ENCODE measurements at places on chromosomes 16 and 17.
A peak's percentile ranks its signal among the peaks of the same experiment; 100 is the strongest.

DNA sequence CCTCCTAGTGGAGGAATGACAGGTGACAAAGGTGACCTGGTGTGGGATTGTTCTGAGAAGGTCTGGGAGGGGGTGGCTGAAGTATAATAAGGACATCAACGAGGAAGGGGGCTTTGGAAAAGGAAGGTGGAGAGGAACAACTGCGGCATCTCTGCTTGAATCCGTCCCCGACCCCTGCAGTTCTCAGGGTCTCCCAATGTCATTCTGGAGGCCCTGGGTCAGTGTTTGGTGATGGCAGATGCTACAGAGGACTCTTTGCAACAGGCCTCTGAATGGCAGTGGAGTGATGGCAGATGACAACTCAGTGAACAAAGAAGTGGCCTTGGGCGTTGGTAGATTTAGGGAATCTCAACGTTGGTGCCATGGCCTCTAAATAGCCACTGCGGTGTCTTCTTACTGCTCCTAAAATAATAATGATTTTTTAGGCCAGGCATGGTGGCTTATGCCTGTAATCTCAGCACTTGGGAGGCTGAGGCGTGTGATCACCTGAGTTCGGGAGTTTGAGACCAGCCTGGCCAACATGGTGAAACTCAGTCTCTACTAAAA lies 1.3 kb downstream of the ENGASE start:
- DNase-seq = no peak

DNA sequence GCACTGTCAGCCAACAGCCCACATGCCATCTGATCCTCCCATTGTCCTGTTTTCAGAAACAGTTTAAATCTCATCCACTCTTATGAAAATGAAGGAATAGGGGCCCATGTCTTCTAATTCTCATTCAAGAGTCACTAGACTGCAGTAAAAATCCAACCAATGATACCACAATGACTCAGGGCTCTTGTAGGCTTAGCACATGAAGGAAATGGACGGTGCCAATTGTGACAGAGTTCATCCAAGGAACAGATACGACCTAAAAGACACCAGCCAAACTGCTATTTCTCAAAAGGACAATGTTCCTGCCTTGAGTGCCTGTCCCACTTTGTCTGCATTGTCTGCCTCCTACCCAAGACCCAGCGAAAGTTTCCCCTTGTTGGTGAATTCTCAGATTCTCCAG lies 204.8 kb upstream of the COX10 start:
- DNase-seq = no peak

DNA sequence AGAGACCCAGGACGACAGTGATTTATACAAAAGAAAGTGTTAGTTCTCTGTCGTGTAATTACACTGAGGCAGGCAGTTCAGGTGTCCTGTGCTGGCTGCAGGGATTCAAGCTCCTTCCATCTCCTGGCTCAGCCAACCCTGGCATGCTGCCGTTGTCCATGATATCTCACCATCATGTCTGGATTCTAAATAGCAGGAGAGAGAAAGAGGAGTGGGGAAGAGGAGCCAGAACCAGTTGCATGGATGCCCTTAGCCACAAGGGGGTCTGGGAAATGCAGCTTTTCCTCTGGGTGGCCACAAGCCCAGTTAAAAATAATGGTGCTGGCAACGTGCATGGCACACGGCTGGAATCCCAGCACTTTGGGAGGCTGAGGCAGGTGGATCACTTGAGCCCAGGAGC lies 9.7 kb downstream of the C16orf54 start:
- no peak for DNase-seq

DNA sequence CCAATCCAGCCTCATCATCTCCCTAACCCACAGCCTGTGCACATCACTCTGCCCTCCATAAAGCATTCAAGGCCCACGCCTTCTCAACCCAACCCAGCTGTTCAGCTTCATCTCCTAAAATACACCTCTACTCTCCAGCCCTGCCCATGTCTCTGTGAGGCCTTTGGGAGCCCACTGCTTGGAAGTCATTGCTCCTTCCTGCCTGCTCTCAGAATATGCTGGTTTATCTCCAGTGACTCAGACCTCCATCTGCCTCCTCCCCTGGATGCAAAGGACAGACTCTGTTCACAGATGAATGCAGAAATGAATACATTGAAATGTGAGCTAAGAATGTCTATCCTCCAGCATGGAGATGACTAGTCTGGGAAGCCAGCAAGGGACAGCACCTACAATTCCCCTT lies 19.0 kb downstream of the KCNG4 start:
- no peak for DNase-seq

GRCh38 chr16:67207249-67208091 lies 8.5 kb downstream of the ELMO3 start:
- no peak for DNase-seq

- DNase-seq = peak; percentile 93
These were observed at the start of gene CARD14 for GRCh38 chr17:80169784-80170500. Gene CARD14 (plus strand): TSS chr17:80170030. CDS start chr17:80181439, 11,409 bp downstream.

GRCh38 chr17:2598166-2598565 lies 4.7 kb downstream of the PAFAH1B1 start:
- no peak for DNase-seq

- DNase-seq = no peak
These were observed 42.4 kb upstream of the GSG1L start for GRCh38 chr16:28105954-28106353.

- DNase-seq = no peak
These were observed 31.2 kb upstream of the HAPSTR1 start for GRCh38 chr16:9060225-9060624.

DNA sequence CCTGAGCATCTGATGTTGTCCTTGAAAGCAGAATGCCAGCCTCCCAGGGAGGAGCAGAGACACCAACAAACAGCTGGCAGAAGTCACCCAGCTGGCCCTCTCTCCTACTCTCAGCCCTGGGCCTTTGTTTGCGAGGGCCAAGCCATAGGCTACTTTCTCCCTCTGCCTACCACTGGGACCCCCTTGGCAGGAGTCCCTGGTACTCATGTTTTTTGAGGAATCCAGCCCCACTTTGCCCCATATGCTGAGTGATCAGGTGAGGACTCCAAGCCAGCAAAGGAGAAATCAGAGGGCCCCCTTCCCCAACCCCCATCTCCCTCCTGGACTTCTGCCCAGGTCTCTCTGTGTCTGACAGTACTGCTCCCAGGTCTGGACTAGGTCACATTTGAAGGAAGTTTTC lies 121.9 kb downstream of the USP31 start:
- DNase-seq = no peak

GRCh38 chr16:12900599-12901203 lies 697 bp upstream of the SHISA9 start:
- DNase-seq = no peak

GRCh38 chr17:13776027-13776551 lies 174.4 kb upstream of the HS3ST3A1 start:
- no peak for DNase-seq

GRCh38 chr16:2846511-2847310 lies 11.3 kb downstream of the PRSS22 start:
- DNase-seq = peak; percentile 45

GRCh38 chr17:82015311-82015971 lies 7.2 kb downstream of the CENPX start:
- no peak for DNase-seq

- DNase-seq = no peak
These were observed 500 bp downstream of the MAF start for GRCh38 chr16:79599837-79600637.

GRCh38 chr17:40978575-40979151 lies 5.5 kb downstream of the KRT40 start:
- DNase-seq = no peak

DNA sequence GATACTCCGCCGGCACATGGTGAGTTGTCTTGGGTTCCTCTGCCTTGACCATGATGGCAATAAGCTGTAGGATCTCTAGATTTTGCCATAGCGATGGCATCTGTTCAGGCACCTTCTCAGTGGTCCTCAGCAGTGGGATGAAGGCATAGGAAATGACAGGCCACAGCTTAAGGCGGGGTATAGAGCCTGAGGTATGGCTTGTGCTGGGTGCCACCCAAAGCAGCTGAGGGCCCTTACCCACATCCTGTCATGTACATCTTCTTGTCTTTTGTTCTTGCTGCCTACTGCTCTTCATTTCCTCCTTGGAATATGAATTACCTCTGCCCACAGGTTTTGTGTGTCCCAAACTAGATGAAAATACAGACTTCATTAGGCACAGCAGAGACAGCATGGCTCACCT lies 29.5 kb downstream of the KAT7 start:
- no peak for DNase-seq

GRCh38 chr17:50266384-50267073 lies 7.7 kb upstream of the TMEM92 start:
- no peak for DNase-seq

DNA sequence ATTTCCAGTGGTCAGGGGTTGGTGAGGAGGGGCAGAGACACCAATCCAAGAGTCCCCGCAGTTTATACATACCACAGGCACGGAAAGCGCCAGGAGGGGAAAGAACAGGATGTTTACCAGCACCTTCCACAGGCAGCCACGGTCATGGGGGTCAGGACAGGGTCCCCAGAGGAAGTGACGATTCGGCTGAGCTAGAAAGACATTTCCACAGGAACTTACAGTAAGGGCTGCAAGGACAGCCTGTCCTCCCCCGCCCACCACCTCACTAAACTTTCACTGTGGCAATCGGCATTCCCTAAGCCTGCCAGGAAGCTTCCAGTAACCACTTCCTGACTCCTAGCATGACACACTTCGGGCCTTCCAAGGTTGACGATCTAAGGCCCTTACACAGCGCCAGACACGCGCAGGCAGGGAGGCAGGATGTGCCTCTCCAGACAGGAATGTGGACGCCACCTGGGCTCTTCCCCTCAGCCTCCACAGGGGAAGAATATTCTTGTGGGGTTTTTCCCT lies 1.2 kb upstream of the MT2A start:
- peak; percentile 81 for DNase-seq

DNA sequence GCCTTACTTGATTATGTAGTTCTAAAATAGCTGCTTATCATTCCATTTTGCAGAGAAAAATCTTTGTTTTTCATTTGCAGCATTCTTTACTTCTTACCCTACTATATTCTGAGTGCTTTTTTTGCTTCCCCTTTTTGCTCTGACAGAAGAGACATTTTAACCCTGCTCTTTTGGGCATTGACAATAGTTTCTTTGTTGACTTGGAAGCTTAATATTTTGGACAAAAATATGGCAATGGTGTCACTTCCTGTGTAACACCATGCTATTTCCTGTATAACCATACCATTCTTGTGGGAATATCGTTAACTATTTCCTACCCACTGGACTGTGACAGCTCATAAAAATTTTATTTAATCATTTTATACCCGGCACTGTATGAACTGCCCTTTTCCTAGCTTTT lies 747.1 kb downstream of the CDH8 start:
- peak; percentile 38 for DNase-seq

- peak; percentile 13 for DNase-seq
These were observed 109.6 kb upstream of the GOT2 start for GRCh38 chr16:58843675-58844074.

All from COLO829 (cell line).